Large intestine (tissue), 12 donors: ENCODE measurements at places on chromosomes 7 and 10. TPM values are rescaled to one million over a fixed set of nuclear protein-coding genes. Genes with fewer than 3 reads are reported as not detected.

Gene CLCN1
- 1.6 TPM for polyA plus RNA-seq

DNA sequence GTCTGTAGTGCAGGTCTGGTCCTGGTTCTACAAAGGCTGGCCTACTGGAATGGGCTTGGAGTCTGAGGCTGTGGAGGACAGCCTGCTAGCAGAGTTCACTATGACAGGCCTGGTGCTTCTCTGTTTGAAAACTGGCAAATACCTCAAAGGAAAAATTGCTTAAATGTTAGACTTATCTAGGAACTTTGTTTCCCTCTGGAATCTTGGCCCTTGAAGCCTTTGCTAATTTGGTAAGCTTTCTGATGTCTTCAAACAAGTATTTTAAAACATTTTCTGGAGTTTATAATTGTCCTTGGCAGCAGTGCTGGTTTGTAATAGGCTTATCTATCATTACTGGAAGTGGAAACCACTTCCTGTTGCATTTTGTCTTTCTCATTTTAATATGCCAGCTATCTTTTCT, 139.7 kb downstream of the TMEM26 start:
- DNase-seq, result no peak

Gene ACTL6B
- 2.9 TPM for polyA plus RNA-seq

- peak; percentile 4 for DNase-seq
These were observed 47.2 kb downstream of the GSAP start for GRCh38 chr7:77368974-77369373.

GRCh38 chr10:126420567-126421300, 32.5 kb upstream of the ADAM12 start:
- DNase-seq, result no peak

Gene TRIP6
- 46.1 TPM for polyA plus RNA-seq

DNA sequence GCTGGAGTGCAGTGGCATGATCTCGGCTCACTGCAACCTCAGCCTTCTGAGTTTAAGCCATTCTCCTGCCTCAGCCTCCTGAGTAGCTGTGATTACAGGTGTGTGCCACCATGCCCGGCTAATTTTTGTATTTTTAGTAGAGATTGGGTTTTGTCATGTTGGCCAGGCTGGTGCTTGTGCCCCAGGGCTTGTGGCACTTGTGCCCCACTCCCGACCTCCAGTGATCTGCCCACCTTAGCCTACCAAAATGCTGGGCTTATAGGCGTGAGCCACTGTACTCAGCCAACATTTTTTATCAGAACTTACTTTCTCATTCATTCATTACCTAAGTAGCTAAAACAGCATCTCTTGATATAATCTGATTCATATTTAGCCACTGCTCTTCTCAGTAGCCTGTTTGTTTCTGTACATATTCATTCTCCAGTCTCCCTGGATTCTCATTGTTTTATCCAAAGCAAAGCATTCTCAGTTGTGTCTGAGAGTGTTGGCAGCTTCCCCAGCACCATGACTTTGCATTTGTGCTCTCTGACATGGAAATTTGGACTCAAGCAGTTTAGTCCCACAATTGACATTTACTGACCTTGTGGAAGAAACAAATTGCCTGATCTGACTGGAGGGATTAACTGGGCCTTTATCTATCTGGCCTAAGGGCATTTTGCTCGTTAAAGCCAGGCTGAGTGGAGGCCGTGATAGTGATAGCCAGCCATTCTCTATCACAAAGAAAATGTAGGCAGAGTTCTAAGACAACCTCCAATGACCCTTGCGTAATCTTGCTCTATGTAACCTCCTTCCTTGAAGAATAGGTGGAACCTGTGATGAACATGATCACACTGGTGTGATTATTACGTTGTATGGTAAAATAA, 44.9 kb downstream of the AKR1B15 start:
- peak; percentile 45 for DNase-seq

DNA sequence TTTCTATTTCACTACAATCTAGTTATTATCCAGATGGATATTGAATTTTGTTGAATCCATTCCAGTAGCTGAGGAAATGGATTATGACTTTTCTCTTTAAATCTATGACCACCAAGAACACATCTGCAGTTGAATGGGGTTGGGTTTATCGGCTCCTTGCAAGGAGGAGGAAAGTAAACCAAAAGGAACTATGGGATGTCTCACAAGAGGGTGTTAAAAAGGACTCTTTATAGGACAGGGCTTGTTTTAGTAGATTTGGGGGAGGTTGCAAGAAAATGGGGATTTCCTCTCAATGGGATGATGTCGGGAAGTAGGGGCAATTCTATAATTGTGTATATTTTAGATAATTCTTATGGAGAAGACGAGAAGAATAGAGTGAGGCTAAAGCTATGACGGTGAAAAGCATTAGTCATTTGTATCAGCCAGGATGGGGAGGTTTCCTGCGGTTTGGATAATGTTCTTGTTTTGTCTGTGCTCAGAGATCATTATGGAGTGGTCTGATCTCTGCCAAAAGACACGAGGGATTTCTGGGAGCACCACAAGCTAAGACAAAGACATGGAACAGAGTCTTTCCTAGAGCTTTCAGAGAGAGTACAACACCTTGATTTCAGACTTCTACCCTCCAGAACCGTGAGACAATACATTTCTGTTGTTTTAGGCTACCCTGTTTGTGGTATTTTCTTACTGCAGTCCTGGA, 5.3 kb upstream of the LRRC61 start:
- DNase-seq, result no peak

DNA sequence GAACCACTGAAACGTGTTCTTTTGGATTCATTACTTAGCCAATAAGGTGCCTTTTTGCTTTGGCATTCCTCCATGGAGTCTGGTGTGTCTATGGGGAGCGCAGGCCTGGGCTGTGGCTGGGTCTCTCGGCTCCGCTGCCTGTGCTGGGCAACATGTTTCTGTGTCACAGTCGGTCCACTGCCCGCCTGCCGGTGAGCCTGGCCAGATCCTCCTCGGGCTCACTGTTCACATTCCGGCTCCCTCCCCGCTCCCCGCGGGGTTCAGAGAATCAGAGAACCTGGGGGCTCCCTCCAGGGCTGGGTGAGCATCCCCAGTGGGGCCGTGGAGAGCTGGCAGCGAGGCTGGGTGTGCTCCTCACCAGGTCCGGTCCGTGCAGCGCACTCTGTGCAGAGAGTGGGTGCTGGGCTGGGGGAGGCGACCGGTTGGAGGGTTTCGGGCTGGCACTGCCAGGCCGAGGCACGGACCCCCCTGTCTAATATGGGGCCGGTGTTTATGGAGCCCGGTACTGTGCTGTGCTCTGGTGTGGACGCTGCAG, 70.4 kb downstream of the INPP5A start:
- DNase-seq, result no peak

DNA sequence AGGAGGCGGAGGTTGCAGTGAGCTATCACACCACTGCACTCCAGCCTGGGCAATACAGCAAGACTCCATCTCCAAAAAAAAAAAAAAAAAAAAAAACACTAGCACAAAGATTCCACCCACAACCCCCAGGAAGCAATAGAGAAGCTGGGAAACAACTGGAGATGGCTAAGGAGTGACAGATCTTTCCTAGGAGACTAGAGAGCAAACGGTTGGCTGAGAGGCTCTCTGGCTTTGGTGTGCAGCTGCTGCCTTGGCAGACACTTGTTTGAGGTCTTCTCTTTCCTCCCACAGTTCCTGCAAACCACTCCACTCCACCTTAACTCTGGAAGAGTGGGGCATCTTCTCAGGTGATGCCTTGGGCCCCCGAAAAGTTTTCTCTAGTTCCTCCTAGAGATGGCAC, 78.5 kb upstream of the LANCL2 start:
- no peak for DNase-seq

GRCh38 chr7:155323001-155323638, 25.4 kb downstream of the INSIG1 start:
- no peak for DNase-seq

Gene EIF5AL1
- polyA plus RNA-seq, result 0.39 TPM

Gene CDK5
- 12.8 TPM for polyA plus RNA-seq

GRCh38 chr10:70343712-70344111, 38.7 kb downstream of the LRRC20 start:
- DNase-seq, result no peak

DNA sequence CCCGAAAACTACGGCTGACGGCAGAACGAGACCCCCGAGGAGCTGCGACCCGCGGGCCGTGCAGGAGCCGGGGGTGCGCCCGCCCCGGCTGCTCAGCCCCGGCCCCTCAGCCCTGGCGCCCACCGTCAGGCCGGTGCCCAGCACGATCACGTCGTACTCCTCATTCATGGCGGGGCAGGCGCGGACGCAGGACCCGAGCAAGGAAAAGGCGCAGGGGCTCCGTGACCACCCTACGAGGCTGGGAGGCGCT, 218 bp downstream of the GDI2 start:
- DNase-seq, result no peak

Gene MBL2
- 0.09 TPM for polyA plus RNA-seq

DNA sequence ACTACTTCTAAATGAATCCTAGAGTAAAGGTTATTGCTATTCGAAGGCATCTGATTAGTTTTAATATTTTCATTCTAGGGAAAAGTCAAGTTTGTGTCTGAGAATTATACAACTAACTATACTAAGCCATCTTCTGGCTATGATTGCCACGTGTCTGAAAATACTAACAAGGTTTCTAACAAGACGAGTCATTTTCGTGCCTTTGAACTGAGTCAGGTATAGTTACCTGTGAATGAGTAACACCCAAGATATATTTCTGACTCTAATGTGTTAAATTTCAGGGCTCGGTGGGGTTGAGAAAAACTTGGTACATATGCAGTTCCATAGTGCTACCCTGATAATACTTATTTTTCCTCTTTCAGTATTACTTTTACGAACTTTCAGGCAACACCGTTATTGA, 35.5 kb downstream of the TASOR2 start:
- DNase-seq, result no peak

Gene FAM180A
- polyA plus RNA-seq, result not detected

Gene URGCP
- polyA plus RNA-seq, result 47.8 TPM

DNA sequence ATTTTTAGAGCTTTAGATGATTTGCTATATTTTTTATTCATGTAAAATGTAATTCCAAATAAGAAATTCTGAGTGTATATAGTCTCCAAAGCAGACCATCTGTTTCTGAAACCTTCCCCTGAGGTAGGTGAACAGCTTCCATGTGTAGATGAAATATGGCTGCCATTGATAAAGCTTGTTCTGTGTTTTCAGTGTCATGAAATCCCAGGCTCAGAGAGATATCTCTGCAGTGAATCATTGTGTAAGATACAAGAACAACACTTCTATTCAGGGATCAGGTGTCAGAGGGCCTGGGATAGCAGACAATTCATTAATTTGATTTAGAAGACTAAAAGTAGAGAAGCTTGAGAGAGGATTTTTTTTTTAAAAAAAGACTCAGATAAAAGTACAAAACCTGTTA, 29.1 kb downstream of the ACTA2 start:
- no peak for DNase-seq

Gene CLDN4
- 395 TPM for polyA plus RNA-seq

DNA sequence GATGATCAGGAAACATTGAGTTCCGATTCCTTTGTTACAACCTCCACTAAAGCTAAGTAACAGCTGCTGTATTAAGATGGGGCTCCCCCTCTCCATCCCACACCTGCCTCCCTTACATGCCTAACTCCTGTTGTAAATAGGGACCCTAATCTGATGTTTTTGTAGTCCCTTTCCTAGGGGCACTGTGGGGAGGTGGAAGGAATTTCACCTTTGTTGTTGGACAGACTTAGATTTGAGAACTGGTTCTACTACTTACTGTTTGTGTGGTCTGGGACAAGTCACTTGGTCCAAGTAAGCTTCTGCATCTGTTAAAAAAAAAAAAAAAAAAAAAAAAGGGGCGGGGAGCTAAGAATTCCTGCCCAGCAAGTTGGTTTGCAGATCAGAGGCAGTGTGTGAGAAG, 42.6 kb downstream of the KIAA1217 start:
- DNase-seq, result no peak

DNA sequence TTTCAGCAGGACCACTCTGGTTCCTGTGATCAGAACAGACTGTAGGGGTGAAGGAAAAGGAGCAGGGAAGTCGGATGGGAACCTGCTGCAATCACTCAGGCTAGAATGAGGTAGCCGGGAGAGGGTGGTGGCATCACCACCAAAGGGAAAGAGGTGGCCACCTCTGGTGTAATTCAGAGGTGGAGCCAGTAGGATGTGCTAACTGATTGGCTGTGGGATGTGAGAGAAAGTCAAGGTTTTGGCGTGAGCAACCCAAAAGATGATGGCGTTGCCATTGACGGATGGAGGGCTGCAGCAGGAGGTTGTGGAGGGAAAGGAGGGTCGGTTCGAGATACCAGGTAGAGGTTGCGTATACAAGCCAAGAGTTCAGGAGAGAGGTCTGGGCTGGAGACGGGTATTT, 7.4 kb upstream of the VSIR start:
- DNase-seq, result no peak

DNA sequence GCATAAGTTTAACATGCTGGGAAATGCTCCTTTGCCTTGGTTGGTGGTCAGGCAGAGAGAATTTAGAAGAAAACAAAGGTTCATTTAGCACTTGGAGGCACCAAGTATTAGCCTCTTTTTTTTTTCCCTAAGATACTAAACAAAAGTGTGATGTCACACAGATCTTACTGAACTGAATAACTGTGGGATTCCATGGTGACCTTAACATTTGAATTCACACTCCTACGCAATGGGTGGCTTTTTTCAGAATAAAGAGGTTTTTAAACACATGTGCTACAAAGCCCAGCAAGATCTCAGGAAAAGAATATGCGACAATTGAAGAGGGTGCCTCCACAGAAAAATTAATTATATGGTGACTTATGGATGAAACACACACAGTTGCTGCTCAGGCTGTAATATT, 133.4 kb upstream of the ABCB5 start:
- DNase-seq, result no peak

Gene HECW1
- polyA plus RNA-seq, result 0.36 TPM

Gene EFCAB10
- polyA plus RNA-seq, result 1.4 TPM
